Activated CD8-positive, alpha-beta memory T cell treated with anti-CD3 and anti-CD28 coated beads for 1 hour (primary cell): ENCODE measurements at places on chromosomes 4 and X.

DNA sequence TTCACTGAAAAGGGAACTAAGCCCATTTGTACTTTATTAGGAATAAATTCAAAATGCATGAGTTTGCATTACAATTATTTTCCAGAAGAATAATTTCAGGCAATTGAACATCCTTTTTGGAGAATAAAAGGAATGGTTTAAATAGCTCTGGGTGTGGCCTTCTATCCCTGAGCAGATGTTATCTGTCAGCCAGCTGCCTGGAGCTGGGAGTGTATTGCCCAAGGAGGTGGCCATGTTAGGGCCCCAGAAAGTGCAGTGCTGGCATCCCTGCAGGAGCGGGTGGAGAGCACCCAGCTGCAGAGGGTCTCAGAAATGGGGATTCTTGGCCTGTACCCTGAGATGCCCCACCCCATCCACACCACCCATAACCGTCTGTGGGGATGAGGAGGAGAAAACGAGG, 21.6 kb upstream of the VEGFD start:
- DNase-seq = no peak

DNA sequence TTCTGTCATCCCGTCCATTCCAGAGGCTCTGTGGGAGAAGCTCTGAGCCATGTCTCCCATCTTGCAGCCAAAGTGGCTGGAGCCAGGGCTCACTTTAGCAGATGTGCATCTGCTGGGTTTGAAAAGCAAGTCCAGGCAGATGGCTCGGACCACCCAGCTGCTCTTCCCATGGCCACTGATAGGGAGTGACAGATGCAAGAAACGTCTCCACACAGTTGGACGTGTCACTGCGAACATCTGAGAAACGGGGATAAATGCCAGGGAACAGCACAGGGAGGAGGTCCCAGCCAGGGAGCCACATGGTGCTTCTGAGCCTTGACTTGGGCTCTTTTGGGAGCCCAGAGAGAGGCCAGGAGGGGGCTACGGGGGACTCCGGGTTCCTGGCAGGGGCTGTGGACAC, 242.3 kb downstream of the AFAP1 start:
- DNase-seq = no peak

GRCh38 chr4:159191989-159192388, 89.1 kb downstream of the RAPGEF2 start:
- no peak for DNase-seq

DNA sequence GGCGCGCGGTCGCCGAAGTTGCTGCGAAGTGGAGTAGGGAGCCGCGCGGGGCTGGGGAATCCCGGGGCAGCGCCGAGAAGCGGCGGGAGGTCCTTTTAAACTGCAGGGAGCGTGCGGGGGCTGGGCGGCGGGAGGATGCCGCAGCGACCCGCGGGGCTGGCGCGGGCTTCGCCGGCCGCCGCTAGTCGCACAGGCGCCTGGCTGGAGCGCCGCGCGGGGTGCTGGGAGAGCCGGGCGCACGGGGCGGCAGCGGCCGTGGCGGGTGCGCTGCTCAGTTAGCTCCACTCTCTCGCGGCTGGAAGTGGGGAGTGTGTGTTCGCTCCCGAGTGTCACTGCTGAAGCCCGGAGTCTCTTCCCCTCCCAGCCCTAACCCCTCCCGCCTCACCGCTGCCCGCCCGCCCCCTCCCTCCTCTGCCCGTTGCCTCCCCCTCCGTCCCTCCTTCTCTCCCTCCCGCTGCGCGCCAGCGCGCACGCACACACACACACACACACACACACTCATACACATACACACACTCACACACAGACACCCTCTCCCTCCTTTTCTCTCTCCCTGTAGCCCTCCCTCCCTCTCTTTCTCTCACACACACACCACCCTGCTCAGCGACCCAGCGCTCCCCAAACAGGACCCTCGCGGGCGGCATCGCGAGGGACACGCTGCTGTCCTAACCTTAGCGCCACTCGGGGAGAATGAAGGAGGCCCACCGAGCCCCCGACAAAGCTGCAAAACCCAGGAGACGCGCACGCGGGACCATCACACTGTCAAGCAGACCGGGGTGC, at the start of gene NDNF:
TSS of gene NDNF (minus strand) at position 312 of the 780 bp plus-strand sequence. CDS start 26,698 bp downstream, outside the sequence.
- peak; percentile 21 for DNase-seq

- no peak for DNase-seq
These were observed 115.9 kb downstream of the NSUN7 start for GRCh38 chr4:40865696-40866095.

GRCh38 chr4:78312989-78313753, 238.4 kb upstream of the ANXA3 start:
- no peak for DNase-seq

- no peak for DNase-seq
These were observed 1.0 kb downstream of the TBC1D9 start for GRCh38 chr4:140754918-140755773.

DNA sequence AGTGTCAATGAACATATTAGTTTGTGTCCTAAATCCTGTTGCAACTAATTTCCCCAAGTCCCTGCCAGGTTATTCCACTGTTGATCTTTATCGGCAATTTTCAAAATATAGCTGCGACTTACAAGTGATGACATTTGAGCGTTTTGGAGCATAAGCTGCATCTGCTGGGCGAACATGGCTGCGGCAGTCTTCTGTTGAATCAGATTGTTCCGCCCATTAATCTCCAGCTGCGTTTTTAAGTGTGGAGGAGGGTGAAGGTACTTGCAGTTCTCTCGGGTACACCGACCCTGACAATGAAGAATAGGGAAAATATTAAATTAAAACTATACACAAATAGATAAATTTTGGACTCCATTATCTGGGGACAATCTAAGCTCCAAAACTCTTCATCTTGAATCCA, 82.7 kb downstream of the MBNL3 start:
- no peak for DNase-seq

DNA sequence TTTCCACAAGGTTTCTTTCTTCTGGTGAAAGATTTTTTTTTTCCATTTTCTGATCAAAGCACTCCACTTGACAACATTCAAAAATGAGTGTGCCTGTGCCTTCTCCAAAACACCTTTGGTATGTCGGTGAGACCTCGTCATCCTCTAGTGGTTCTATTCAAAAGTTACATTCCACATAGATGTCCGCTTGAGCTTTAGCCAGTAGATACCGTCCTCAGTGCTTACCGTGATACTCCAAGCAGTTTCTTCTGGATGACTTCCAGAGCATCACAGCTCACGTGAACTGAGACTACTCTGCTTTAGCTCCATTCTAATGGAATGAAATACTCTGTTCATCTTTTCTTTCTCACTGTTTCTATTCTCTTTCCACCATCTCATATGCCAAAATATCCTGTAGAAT, 38.2 kb upstream of the VEGFC start:
- DNase-seq = no peak

- no peak for DNase-seq
These were observed 22.9 kb upstream of the TADA2B start for GRCh38 chr4:7020290-7020689.

DNA sequence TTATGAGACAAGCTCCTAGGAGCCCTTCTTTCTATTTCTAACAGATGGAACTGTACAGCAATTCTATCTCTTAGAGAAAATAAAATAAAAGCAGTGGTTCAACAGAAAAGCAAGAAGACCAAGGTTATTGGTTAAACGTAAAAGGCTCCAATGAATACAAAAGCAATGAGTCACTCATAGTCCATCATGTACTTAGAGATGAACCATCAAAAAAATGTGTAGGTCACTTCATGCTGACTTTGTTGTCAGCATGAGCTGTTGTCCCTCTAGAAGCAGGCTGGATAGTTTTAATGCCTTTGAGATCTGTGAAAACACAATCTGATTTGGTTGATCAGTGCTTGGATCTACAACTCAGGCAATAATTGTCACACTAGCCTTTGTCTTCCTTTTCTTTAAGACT, 378.6 kb upstream of the ANXA10 start:
- DNase-seq = no peak

- DNase-seq = no peak
These were observed 5.8 kb downstream of the RPS4X start for GRCh38 chrX:72271091-72271788.
